ENCODE measurements at places on chromosomes 7 and 10.

- peak; percentile 17 for DNase-seq
Observed at GRCh38 chr10:8049045-8049864, 5.2 kb upstream of the GATA3 start.

GRCh38 chr10:11515596-11516430 is 95.6 kb downstream of the USP6NL start:
- DNase-seq = peak; percentile 55

GRCh38 chr10:59018977-59019376 is 157.5 kb upstream of the PHYHIPL start:
- no peak for DNase-seq

DNA sequence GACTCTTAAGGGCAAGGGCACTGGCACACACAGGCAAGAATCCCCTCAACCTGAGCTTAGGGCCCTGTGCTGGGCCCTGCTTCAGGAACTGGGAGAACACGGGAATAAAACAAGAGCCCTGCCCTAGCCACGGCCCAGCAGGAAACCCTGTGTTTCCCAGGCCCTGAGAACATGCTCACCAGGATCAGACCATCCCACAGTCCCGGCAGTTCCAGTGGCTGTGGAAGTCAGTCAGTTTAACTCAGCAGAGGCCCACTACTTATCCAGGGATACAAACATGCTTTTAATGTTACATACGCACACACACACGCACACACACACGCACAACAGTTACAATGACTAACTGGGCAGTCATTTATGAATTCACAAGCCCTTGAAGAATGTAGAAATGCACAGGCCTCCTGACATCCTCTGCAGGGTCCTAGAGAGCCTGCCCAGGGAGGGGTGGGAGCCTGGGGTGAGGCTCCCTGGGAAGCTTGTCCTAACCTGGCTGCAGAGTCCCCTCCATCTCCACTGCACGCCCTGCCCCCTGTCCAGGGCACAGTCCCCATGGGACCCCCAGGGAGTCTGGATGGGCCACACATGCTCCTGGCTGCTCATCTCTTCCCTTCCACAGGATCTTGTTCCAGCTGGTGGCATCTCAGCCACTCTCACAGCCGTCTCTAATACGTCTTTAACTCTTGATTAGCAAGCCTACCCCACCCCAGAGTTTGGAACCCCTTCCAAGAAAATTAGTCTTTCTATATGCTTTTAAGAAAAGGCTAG is 97.6 kb downstream of the TCERG1L start:
- DNase-seq = no peak

DNA sequence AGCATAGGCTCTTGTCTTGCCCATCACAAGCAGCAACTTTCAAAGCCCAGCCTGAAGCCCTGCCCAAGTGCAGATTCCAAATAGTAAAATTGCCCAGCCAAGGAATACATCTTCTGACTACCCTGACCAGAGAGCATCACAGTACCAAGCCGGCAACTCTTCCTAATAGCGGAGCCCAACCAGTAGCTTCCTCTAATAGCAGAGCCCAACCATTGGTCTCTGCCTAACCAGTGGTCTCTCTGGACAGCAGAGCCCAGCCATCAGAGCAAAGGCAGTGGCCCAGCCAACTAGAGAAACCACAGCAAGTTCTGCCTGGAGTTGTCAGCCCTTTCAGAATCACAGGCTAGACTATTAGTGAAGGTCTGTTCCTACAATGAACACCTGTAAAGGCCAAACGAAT is 285.6 kb downstream of the HGF start:
- DNase-seq = no peak

Data from CD4-positive, alpha-beta T cell treated with Interleukin-17A for 4 hours (primary cell).